ENCODE measurements at places on chromosomes 1 and 21.

GRCh38 chr1:94302497-94302896 is 65.1 kb upstream of the ARHGAP29 start:
- no peak for DNase-seq

DNA sequence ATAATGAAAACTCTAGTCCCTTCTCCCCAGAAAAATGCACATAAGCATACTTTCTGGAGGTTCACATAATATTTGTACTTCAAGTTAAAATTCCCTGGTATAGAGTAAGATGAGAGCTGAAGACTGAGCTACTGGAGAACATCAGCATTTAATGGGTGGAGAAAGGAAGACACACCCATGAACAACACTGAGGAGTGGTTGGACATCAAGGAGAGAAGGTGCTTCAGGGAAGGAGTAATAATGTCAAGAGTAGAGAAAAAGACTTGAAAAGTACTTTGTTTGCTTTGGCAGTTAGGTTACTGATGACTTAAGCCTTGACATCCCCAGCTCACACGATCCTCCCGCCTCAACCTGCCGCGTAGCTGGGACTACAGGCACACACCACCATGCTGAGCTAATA is 21.9 kb downstream of the PEA15 start:
- DNase-seq, result no peak

GRCh38 chr1:241902391-241903065 is 54.5 kb downstream of the EXO1 start:
- DNase-seq, result peak; percentile 19

DNA sequence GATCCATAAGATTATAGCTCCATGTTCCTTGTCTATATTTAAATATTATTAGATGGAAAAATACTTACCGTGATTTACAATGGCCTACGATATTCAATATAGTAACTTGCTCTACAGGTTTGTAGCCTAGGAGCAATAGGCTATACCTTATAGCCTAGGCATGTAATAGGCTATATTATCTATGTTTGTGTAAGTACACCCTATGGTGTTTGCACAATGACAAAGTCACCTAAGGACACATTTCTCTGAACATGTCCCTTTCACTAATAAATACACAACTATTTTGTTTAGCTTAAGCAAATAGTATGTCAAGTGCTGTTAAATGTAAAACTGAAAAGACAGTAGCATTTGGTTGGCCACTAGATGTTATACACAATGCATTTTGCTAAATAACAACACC is 248.9 kb upstream of the ADGRL4 start:
- no peak for DNase-seq

GRCh38 chr1:206005234-206005633 is 2.0 kb upstream of the RAB7B start:
- no peak for DNase-seq

DNA sequence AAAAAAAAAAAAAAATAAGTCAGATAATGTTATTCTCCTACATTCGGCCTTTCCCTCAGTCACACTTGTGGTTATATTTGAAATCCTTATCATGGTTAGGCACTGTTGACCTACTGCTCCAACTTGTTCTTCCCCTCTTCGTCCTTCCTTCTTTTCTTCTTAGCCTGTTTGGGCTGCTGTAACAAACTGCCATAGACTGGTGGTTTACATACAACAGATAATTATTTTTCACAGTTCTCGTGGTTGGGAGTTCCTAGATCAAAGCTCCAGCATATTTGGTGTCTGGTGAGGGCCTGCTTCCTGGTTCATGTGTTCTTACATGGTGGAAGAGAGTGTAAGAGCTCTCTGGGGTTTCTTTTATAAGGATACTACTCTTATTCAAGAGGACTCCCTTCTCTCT is 73.4 kb downstream of the RABGAP1L start:
- no peak for DNase-seq

DNA sequence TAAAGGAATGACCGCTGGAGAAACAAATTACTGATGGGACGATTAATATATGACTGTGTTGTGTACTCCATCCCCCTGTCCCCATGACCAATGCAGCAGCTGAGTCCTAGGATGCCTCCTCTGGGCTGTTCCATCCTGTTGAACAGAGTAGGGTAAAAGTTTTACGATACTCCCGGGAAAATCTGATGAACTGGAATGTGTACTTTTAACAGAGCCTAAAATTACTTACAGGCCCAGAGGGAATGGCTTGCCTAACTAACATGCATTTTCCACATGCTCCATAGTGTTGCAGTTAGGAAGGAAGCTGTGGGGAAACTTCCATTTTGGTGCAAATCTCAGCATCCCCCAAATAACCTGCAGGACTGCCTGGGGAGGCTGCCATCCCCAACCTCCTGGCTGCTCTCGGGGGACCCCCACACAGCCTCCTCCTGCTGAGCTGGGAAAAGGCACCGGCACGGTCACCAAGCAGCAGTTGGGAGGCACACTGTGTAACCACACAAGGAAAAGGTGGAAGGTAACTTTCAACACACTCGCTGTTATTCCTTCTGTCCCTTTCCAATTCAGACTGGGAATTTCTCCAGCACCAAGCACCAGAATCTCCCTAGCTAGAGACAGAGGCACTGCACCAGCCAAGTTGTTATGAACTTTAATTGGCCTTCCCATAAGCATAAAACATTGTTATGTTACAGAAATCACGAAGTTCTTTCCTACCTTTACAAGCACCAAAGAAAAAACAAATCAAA is 97.2 kb downstream of the BCAR3 start:
- peak; percentile 58 for DNase-seq

GRCh38 chr21:32007456-32007855 is 134.6 kb downstream of the HUNK start:
- peak; percentile 97 for DNase-seq

- no peak for DNase-seq
Measured at GRCh38 chr1:182600036-182600713, 4.0 kb downstream of the RGS16 start.

DNA sequence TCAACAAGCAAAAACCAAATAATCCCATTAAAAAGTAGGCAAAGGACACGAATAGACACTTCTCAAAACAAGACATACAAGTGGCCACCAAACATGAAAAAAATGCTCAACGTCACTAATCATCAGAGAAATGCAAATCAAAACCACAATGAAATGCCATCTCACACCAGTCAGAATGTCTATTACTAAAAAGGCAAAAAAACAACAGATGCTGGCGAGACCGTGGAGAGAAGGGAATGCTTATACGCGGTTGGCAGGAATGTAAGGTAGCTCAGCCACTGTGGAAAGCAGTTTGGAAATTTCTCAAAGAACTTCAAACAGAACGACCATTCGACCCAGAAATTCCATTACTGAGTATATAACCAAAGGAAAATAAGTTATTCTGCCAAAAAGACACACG is 145.1 kb upstream of the EDN2 start:
- DNase-seq, result peak; percentile 98

GRCh38 chr1:208628022-208628914 is 384.1 kb upstream of the PLXNA2 start:
- DNase-seq, result no peak

DNA sequence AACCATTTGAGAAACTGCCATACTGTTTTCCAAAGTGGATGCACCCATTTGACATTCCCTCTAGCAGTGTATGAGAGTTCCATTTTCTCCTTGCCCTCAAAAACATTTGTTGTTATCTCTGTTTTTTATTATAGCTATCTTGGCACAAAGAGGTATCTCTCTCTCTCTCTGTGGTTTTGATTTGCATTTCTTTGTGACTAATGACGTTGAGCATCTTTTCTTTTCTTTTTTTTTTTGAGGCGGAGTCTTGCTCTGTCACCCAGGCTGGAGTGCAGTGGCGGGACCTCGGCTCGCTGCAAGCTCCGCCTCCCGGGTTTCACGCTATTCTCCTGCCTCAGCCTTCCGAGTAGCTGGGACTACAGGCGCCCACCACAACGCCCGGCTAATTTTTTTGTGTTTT is 17.4 kb upstream of the ZMYM6 start:
- peak; percentile 45 for DNase-seq

- DNase-seq, result no peak
Measured at GRCh38 chr1:185690527-185690926, 43.7 kb upstream of the HMCN1 start.

DNA sequence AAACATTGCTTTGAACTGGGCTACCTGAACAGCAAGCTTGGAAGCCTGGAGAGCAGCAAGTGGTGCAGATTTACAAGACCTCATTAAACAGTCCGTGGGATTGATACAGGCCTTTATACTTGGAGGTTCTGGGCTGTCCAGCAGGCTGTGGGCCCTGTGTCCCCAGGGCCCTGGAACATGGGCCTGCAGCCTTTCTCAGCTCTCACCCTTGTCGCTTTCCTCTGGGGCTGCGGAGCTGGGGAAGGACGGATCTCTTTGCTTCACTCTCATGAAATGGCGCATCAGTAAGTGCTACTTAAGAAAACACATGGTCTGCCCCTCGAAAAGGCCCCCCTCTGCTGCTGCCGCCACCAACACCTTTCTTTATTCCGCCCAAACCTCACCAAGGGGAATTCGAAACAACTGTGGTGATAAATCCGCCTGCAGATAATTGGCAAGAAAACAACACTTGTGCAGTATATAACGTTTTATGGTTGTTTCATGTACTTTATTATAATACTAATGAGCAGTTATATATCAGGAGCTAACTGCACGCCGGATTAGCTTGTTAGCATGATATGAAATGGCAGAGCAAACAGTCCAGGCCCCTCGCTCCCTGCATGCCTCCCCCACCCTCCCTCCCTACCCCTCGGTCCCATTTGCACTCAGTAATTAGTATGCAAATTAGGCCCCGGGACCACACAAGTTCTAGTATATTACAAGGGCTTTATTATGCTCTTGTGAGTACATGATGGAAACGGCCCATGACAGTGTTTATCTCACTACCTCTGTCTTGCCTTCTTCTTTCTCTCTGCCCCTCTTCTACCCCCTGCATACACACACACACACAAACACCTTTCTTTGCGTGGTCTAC is 131.5 kb downstream of the RNF220 start:
- no peak for DNase-seq

GRCh38 chr1:236853921-236854604 is 59.0 kb downstream of the MTR start:
- DNase-seq, result peak; percentile 79

GRCh38 chr1:9309991-9310390 is 17.3 kb downstream of the SPSB1 start:
- no peak for DNase-seq

DNA sequence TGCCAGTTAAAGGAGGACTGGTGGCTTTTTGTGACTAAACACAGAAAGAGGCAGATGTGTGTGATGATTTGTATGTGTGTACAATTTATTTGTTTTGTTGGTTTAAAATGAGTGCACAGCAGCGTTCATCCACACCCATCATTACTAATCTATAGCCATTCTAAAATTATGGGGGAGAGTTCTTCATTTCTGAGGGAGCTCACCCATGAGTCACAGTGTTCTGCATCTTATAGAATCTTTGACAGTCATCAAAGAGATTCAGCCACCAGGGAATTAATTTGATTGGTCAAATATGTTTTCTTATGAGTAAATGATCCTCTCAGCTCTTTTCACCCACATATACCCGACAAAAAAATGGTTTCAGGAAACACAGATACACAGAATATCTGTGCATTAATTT is 147.9 kb downstream of the GREM2 start:
- peak; percentile 60 for DNase-seq

DNA sequence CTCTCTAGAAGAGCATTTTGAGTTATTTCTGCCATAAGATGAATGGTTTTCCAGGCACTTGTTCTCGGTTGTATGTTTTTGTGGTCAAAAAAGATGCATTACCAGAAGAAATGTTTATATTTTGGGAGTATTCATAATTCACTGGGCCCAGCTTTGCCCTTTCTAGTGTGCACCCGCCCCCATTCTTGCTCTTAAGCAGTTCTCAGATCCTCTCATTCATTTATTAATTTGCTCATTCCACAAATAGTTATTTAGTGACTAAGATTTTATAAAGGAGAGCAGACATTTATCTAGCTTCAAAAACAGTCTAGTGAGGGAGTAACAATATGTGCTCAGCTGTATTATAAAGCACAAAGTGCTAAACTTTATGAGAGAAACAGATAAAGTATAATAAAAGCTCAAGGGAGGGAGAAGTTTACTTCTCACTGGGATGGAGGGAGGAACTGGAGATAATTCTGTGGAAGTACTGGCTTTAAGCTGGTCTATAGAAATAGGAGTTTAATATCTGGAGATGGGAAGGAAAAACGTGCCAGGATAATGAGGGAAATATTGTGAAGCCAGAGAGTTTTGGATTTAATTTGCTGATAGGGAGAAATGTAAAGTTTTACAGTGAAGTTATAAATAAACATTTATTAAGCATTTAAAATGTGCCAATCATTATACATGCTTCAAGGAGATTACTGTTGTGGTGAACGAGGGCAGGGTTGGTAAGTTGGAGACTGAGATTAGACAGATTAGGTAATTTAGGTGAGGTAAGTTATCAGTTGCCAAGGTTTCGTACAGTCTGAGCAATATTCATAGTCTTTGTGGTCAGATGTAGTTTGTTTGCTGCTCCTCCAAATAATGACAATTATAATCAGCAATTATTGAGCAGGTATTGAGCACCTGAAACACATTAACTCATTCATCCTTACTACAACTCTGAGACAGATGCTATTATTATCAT is 9.1 kb upstream of the MACF1 start:
- peak; percentile 79 for DNase-seq

GRCh38 chr1:198649968-198650338 is 11.1 kb downstream of the PTPRC start:
- DNase-seq, result no peak

- DNase-seq, result no peak
Measured at GRCh38 chr1:20366056-20366462, 75.4 kb downstream of the VWA5B1 start.

DNA sequence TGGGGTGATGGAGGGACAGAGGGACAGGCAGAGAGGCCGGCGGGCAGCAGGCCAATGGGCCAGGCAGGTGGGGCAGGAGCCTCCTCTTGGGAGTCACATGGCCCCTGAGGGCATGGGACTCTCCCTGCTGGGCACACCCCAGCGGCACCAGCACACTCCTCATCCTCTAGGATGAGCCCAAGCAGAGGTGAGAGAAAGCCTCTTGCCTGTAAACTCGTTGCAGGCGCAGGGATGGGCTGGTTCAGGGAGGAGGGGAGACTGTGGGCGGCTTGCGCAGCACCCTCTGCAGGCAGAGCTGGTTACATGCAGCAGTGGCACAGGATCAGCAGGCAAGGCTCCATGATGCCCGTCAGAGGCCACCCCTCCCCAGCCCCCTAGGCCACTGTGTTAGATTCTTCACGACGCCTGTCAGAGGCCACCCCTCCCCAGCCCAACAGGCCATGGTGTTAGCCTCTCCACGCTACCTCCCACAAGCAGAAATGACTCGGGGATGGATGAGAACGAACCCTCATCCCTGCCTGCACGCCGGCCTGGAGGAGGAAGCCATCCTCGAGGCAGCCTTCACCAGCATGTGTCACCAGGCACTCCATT is 209.7 kb upstream of the VAMP3 start:
- DNase-seq, result peak; percentile 26

- DNase-seq, result no peak
Measured at GRCh38 chr1:89854140-89854539, 33.3 kb downstream of the LRRC8D start.

- DNase-seq, result peak; percentile 73
Measured at GRCh38 chr1:93827633-93828366, 51.2 kb downstream of the DNTTIP2 start.

- DNase-seq, result no peak
Measured at GRCh38 chr1:169513208-169513607, 27.5 kb upstream of the SLC19A2 start.

Data from fibroblast of skin of scalp (primary cell).